Stimulated activated CD4-positive, alpha-beta T cell treated with anti-CD3 and anti-CD28 coated beads, Interleukin-15, amount 100 ng/mL, for 1 hour (primary cell): ENCODE measurements at places on chromosomes 6 and 20.

GRCh38 chr6:149305372-149305771, 12.1 kb upstream of the TAB2 start:
- no peak for DNase-seq

DNA sequence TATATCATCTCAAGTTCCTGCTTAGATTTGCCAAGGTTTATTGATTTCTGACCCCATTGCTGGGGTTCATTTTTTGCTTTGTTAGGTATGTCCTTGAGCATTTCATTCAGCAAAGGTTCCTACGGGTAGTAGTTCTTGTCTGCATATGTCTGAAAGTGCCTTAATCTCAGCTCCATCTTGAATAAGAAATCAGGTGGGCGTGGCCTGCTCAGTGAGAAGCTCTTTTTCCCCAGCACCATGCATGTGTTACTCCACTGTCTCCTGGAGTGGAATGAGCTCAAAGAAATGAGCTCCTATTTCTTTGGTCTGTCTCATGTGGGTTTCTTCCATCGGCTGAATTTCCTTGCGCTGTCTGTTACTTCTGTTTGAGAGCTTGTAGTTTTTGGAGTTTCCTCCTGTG, 201.9 kb downstream of the QKI start:
- DNase-seq: no peak

- no peak for DNase-seq
Observed at GRCh38 chr6:11766043-11766442, 12.6 kb downstream of the ADTRP start.

DNA sequence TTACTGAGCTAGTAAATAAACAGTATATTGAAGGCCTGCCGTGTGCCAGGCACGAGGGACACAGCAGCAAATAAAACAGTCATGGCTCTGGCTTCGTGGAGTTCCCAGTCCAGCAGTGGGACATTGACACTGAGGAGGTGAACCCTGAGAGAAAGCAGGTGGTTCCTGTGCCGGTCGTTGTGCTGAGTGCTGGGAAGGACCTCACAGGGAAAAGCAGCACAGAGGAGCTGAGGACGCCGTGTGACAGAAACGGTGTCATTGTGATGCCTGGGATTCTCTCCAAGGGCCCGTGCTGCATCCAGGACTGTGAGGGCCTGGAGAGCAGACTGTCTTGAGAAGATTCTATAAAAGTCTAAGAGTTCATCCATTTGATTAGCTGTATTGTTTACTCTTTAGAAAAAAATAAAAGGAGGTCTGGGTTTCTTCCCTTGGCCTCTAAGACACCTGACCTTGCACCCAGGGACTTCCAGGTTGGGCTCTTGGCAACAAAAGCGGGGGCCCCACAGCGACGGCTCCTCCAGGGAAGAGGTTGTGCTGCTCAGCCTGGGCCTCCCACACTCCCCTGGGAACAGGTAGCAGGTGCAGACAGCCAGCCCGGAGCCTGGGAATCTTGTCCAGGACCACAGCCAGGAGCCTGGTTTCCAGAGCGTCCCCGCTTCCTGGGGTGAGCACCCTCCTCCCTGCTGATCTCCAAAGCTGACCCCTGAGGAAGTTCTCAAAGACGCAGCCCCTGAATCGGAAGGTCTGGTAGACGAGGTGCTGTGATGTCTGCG, 251.2 kb upstream of the PMEPA1 start:
- no peak for DNase-seq

DNA sequence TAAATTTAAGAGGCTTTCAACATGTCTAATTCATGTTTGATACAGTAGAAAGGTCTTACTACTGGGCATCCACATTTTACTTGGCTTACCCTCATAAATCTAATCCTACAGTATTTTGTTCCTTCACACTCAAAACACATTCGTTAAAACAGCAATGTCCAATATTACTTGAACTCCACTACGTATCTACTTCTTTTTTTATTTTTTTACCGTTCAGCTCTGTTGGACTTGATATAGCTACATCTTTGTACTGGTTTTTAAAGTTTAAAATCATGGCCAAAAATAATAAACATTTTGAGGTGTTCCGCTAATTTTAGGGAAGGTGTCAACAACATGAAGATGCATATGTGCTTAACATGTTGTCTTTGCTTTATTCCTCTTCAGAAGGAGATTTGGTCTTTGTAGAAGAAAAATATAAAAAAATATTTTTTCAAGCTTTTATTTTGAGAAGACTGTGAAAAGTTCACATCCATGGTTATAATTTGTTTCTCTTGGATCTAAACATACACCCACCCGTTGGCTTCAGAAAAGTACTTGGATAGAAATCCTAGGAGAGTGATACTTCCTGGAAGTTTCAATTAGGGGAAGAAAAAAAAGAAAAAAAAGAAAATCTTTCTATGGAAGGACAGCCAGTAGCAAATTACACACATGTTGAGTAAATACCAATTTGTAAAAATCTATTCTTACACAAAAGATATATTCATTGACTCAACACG, 71.5 kb downstream of the EPB41L2 start:
- DNase-seq: no peak

DNA sequence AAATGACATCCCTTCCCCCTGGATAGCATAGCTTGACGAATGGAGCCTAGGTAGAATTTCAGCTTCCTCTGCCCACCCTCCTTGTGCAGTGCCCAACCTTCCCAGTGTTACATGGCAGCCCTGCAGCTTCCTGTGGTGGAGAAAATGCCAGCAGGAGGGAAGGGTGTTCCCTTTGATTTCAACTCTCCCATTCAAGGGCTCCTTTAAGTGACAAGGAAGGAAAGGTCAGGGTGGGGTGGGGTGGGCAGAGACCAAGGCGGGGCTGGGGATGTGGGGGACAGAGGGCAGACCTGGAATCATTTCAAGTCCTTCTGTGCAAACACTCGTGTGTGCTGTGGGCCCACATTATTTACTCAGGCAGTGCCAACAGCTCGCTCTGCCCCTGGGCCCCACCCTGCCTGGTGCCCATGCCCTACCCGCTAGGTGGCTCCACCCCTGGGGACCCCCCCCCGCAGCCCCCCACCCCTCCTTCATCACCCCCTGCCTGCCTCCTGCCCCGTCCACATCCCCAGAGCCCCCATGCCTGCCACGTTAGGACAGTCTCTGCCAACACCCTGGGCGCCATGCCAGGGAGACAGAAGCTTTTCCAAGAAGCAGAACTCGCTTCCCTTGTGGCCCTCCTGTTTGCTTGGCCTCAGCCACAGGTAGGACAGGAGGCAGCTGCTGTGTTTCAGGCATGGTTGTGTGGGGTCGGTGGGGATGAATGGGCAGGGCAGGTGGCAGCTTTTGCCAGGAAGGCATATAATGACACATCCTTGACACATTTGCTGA, 9.4 kb downstream of the SPDEF start:
- no peak for DNase-seq

- no peak for DNase-seq
Observed at GRCh38 chr20:53764415-53764800, 170.8 kb upstream of the ZNF217 start.

DNA sequence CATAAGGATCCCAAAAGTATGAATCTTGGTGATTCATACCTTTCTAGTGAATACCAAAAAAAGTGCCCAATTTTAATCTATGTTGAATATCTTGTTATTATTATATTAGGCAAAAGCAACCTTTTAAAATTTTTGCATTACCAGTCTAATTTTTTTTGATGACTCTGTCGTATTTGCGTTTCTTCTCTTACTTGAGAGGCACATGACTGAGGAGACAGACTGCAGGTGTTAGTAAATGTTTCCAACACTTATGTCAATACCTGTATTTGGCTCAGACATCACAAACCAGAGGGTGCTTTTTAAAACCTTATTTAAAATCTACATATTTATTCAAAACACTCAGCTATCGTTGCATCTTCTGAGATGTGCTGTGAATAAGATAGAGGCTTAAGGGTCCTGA, 27.1 kb downstream of the ID4 start:
- no peak for DNase-seq

GRCh38 chr6:146781836-146782235, 183.1 kb downstream of the ADGB start:
- no peak for DNase-seq

DNA sequence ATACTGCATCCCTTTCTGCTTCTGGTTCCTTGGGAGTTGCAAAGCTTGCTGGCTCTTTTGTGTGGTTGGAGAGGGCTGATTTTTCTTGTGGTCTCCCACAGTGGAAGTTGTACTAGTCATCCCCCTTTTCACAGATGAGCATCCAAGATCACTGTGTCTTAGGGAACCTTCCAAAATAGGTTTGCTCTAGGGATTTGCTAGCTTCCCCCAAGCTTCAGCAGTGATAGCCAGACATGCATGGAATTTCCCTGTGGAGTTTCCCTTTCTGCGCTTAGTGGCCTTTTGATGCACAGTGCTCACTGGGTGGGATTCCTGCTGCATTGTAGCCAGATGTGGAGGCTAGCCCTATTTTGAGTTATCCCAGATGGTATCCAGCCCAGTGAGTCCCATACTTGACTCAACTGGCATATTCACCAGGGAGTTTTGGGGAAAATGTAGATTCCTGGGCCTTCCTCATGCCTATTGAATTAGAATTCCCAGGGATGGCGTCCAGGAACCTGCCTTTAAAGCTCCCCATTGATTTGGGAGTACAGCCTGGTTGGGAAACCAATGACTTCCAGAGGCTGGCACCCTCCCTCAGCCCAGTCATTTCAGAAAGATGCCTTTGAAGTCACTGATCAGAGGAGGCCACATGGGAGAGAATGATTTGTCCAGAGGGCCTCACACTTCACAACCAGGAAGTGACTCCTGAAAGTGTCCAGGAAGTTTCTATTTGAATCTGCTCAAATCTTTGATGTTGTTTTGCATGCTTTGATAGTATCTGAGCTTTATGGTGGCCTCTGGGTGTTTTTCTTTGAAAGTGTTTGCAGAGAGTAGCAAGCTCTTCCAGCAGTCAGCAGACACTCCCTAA, 25.9 kb downstream of the PPARD start:
- no peak for DNase-seq

- no peak for DNase-seq
Observed at GRCh38 chr20:48761874-48762273, 65.9 kb downstream of the PREX1 start.

GRCh38 chr20:17708675-17709360, 9.1 kb downstream of the BANF2 start:
- no peak for DNase-seq

GRCh38 chr6:26003102-26003694, 40.6 kb downstream of the TRIM38 start:
- DNase-seq: no peak

GRCh38 chr6:149250951-149251350, 66.6 kb upstream of the TAB2 start:
- no peak for DNase-seq

- DNase-seq: no peak
Observed at GRCh38 chr6:52514514-52514913, 62.3 kb downstream of the TRAM2 start.

GRCh38 chr6:14919038-14919670, 326.7 kb upstream of the JARID2 start:
- DNase-seq: no peak

GRCh38 chr20:19609642-19610223, 148.3 kb upstream of the RIN2 start:
- no peak for DNase-seq

DNA sequence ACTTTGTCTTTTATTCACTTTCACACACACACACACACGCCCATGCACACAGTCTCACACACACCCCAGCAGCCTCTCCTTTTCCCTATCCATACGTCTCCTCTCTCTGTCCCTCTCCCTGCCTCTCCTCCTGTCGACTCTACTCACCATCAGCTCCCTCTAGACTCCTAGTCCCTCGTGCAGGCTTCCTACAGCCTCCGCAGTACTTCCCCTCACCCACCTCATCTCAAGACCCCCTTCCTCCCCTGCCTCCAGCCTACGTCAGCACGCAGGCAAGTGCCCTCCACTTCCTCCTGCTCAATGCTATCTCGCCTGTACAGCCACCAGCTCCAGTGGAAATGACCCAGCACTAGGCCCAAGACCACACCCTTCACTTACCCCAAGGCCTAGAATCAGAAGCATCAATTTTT, 820 bp upstream of the TREML2 start:
- DNase-seq: no peak

- DNase-seq: no peak
Observed at GRCh38 chr6:29757282-29757681, 34.0 kb downstream of the HLA-F start.

- DNase-seq: no peak
Observed at GRCh38 chr6:125232466-125232865, 69.3 kb downstream of the HDDC2 start.

GRCh38 chr6:55016261-55016660, 158.1 kb upstream of the HCRTR2 start:
- no peak for DNase-seq

- DNase-seq: no peak
Observed at GRCh38 chr6:21075986-21076385, 517.6 kb upstream of the SOX4 start.

GRCh38 chr6:105431226-105431625, 28.3 kb upstream of the PREP start:
- DNase-seq: no peak

DNA sequence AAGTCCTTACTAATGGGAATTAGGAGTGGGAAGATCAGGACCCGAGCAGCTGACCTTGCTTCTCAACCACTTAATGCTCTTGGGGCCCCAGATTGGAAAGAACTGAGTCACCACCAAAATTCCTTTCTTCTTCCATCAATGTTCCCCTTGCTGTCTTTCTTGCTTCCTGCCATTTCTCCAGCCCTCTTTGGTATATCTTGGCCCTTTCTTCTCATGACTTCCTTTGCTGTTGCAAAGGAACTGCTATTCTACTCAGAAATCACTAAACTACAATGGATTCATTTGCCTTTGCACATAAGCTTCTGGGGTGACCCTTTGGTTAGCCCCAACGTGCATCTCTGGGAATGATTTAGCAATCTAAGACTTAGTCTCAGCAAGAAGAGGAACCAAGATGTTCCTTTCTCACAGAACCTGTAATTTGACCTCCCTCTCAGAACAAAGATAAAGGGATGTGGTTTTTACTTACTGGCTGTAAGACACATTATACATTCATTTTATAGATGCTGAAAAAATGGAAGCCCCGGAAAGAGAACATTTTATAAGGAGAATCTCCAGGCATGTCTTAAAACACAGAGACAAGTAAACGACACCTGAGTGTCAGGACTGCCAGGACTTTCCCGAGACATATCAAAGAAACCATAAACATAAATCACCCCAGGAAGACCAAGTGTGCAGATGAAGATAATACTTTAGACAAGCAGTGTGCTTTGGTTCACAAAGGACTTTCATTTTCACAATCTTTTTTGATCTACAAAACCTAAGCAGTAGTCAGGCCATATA, 99.0 kb upstream of the TNFAIP3 start:
- no peak for DNase-seq

- no peak for DNase-seq
Observed at GRCh38 chr6:42140756-42141602, 1.4 kb downstream of the C6orf132 start.

DNA sequence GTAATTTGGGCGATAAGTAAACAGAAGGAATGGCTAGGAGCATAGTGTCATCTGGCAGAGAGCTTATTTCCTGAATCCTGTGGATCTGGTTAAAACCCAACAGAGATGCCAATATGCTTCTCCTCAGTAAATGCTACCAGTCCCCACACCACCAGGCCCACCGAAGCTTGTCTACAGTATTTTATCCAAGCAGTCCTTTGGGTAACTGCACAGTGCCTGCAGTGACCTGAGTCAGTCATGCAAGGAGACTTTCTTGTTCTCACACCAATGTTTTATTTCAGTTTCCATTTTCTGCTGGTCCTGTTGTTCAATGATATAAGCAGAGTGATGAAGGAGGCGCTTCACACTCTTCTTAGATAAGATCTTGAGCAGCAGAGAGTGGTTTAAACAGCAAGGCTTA, 326.3 kb downstream of the RIMS1 start:
- DNase-seq: no peak

- no peak for DNase-seq
Observed at GRCh38 chr6:33874136-33874760, 70.4 kb upstream of the MLN start.
